ENCODE measurements at places on chromosomes 2 and 18.

DNA sequence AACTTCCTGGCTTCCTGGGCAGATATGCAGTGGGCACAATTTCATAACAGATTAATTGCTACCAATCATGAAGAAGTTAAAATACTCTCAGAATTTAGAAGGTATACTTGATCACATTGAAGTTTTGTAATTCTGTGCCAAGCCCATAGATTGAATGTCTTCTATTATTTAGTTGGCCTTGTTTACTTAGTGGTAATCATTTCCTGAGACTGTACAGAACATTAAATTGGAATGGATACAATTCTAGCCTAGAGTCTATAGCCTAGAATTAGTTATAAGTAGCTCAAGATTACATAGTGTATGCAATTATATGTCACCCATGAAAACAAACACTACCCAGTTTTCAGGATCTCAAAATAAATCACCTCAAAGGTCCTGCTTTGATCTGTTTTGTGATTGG is 615.8 kb downstream of the XIRP2 start:
- DNase-seq, result no peak

GRCh38 chr18:58522132-58522531 is 106.8 kb downstream of the ALPK2 start:
- no peak for DNase-seq

- no peak for DNase-seq
These were observed 16.2 kb upstream of the MAPRE2 start for GRCh38 chr18:35024965-35025364.

DNA sequence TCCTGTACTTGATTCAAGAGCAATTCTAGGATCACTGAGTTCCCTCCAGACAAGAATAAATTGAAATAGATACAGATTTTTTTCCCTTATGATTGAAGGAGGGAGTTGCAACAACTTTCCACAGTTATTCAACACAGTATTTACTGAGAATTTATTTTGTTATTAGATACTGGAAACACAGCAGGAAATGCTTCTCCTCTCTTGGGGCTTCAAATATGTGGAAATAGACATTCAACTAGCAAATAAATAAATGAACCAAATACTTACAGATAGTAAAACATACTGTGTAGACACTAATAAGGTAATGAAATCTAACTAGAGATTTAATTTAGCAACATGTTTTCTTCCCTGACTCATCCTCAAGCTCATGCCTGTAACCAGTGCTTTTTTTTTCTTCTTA is 169.2 kb downstream of the LNPK start:
- no peak for DNase-seq

GRCh38 chr18:77547757-77548156 is 298.1 kb downstream of the GALR1 start:
- DNase-seq, result no peak

GRCh38 chr2:63590626-63591408 is 2.1 kb downstream of the MDH1 start:
- no peak for DNase-seq

DNA sequence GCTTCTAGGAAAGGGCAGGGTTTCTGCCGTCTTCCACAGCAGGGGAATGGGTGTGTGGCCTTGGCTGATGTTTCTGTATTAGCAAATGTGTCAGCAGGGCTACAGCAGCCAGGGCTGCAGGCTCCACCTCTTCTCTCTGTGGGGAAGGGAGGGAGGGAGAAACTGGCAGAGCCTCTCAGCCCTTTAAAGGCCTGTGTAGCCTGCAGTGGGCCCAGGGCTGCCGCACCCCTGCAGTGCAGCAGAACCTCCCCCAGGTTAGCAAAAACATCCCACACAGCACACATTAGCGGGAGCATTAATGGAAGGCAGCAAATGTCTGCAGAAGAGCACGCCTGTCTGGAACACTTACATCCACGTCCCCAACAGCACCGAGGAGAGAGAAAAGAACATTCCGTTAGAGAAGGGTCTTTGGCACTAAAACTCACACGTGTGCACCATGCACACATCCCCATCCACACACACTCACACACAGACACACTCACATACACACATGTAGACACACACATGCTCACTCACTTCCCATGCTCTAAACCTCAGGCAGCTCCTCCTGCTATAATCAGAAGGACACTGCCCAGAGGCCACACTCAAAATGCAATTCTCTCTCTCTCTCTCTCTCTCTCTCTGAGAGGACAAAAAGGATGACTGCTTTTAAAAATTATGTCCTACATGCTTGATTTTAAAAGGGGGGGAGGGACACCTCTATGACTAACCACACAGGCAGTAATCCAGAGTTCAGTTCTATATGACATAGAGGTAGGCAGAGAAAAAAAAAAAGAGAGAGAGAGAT is 24.1 kb downstream of the MRPL35 start:
- no peak for DNase-seq

DNA sequence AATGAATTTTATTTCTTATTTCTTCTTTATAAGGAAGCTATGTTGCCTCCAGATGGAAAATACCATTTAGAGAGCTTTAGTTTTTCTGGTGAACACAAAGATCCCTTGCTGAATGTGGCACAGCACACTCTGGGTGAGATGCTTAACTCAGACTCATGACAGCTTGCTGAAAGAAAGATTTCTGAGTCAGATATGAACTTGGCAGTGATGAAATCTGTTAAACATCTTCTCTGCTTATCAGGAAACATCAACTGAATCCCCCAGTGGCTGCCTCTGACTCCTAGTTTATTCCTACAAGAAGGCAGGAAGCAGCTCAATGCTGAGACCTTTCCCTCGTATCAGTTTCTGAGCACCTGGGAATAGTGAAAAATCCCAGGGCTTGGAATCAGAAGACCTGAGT is 162.8 kb downstream of the OSR1 start:
- DNase-seq, result no peak

GRCh38 chr2:240211598-240212424 is 71.4 kb upstream of the OTOS start:
- DNase-seq, result no peak

- DNase-seq, result peak; percentile 30
These were observed 47.5 kb upstream of the SP3 start for GRCh38 chr2:174012347-174013314.

DNA sequence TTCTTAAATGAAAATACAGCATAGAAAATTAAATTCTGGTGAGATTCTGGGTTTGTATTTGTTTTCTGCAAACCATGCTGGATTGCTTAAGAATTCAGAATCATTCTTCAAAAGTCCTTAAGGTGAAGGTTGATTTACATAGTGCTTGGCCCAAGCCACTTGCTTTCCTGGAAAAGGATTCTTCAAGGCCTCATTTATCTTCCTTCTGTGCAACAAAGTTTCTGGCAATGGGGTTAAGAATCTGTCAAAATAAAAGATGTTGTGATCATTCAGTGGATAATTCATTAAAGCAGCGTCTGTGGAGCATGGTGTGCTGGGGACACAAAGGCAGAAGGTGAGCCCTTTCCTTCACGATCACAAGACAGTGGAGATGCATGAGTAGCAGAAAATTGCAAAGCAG is 351.9 kb downstream of the GALR1 start:
- DNase-seq, result no peak

DNA sequence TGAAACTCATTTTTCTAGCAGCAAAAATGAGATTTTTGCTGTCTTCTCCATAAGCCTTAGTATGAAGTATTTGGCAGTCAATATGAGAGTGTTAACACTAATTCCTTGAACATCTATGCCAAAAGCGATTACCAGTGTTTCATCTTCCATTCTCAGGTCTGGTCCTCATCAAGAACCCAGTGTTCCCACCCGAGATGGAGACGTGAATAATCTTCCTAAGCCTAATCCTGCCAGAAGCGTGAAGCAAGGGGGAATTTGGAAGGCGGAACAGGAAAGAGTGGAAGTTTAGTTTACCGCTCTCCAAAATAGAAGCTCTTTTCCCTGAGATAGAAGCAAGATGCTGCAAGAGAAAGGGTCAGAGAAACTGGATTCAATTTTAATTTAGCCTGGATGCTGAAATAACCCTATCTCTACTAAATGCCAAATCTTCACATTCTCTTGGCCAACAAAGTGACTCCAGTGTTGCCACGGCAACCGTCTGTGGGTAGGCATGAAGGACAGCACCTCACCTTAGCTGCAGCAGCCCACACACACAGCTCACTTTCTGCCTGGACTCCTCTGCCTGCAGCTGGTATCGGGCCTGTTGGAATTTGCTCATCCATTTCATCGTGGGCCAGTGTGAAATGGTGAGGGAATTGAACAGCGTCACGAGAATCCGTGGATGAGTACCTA is 711.1 kb downstream of the CBLN2 start:
- DNase-seq, result no peak

GRCh38 chr2:124658373-124658772 is 633.3 kb downstream of the CNTNAP5 start:
- DNase-seq, result no peak

DNA sequence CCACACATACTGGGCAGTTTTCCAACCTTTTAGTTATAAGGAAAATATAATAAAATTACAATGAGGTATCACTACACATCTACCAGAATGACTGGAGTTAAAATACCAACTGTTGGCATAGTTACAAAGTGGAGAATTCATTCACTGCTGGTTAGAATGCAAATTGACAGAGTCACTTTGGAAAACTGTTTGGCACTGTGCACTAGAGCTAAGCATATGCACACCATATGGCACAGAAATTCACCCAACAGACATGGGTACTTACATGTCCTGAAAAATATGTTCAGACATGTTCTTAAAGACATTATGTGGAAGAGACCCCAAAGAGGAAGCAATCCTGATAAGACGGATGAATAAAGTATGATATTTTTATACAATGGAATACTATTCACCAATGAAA is 686.1 kb upstream of the RAB6C start:
- no peak for DNase-seq

GRCh38 chr2:191653667-191654391 is 24.1 kb upstream of the NABP1 start:
- DNase-seq, result no peak

DNA sequence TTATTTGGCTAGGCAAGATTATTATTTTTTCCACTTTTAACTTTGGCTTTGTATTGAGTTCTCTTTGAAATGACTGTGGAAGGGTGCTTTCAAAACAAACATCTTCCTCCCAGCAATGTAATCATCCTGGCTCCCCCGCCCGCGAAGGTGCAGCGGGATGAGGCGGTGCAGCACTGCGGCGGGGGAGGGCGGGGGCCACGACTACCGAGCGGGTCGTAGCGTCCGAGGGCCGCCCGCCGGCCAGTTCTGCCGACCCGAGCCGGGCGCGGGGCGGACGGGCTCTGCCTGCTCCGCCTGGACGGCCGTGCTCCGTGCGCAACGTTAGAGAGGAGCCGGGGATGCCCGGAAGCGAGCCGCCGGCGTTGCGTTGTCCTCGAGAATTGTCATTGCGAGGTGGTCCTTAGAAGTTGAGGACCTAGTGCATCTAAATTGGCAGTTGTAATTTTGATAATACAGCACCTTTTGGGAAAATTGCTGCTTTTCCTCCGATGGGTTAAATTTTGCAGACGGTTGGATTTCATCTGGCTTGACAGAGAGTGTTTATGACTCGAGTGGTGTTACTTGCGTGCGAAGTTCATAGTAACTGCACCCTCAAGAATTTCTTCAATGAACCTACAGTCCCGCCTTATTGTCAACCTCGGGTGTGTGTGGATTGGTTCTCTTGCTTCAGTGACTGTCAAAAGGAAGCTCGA is 1.1 kb downstream of the EPC2 start:
- peak; percentile 49 for DNase-seq

- no peak for DNase-seq
These were observed 199.9 kb downstream of the PMAIP1 start for GRCh38 chr18:60099709-60100108.

DNA sequence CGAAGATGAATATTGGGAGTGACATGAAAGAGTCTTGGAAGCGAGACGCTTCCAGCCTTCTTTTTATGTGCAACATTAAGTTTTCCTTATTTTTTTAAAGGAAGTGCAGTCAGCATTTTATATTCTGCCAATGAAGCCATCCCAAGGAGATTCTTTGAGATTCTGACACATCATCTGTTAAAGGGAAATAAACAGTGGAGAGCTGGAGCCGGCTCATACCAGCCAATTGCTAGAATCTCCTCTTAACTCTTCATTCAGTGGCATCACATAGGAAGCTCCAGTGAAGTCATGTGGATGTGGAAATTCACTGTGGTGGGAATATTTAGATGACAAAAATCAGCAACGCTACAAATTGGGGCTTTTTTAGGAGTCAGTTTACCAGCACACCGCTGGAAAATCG is 23.7 kb upstream of the GPR39 start:
- no peak for DNase-seq

- no peak for DNase-seq
These were observed 360.8 kb downstream of the GRB14 start for GRCh38 chr2:164260506-164260905.

DNA sequence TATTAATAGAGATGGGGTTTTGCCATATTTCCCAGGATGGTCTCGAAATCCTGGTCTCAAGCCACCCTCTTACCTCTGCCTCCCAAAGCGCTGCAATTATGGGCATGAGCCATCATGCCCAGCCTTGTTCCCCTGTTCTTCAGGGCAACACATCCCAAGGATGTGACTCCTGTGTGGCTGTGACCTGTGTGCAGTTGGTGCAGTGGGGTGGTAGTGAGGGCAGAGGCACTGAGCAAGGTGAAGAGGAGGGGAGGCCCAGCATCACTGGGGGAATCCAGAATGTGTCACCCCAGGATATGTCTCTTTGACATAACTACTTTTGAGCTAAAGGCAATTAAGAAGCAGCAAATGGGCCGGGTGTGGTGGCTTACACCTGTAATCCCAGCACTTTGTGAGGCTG is 23.4 kb downstream of the CENPA start:
- DNase-seq, result no peak

DNA sequence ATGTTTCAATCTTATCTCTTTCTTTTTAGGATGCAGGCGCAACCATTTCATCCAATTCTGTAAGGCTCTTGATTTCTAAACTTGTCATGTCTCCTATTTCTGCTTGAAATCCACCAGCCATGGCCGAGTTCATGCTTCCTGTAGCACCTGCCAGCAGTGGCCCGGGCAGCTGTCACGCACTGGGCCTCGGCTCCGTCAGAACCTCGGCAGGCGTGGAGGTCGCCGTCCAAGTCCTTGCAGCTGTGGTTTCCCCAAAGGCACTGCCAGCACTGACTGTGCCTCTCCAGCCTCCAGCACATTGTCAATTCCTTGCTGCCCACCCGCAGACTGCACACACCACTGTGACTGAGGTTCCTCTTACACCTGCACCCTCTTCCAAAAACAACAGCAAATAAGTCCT is 188.7 kb upstream of the SALL3 start:
- no peak for DNase-seq

- DNase-seq, result no peak
These were observed 189.6 kb upstream of the SP5 start for GRCh38 chr2:170525566-170525900.

DNA sequence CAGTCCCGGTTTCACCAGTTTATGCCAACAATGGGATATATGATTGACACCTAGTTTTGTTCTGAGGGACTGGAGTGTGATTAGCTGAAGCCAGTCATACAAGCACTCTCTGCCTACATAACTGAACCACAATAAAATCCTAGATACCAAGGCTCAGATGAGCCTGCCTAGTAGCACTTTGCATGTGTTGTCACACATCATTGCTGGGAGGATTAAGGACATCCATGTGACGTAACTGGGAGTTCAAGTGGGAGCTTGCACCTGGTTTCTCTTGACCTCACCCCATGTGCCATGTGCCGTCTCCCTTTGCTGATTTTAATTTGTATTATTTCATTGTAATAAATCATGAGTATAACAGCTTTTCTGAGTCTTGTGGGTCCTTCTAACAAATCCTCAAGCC is 90.3 kb downstream of the TMEM163 start:
- DNase-seq, result no peak

- DNase-seq, result peak; percentile 16
These were observed 336.2 kb downstream of the ZEB2 start for GRCh38 chr2:144183727-144184126.

All from endothelial cell (in vitro differentiated cells).